Activated gamma-delta T cell treated with anti-CD3 and anti-CD28 coated beads, Interleukin-2, amount 50 U/mL, for 16 hours (primary cell): ENCODE measurements at places on chromosomes 1 and 21.
A peak's percentile ranks its signal among the peaks of the same experiment; 100 is the strongest.

DNA sequence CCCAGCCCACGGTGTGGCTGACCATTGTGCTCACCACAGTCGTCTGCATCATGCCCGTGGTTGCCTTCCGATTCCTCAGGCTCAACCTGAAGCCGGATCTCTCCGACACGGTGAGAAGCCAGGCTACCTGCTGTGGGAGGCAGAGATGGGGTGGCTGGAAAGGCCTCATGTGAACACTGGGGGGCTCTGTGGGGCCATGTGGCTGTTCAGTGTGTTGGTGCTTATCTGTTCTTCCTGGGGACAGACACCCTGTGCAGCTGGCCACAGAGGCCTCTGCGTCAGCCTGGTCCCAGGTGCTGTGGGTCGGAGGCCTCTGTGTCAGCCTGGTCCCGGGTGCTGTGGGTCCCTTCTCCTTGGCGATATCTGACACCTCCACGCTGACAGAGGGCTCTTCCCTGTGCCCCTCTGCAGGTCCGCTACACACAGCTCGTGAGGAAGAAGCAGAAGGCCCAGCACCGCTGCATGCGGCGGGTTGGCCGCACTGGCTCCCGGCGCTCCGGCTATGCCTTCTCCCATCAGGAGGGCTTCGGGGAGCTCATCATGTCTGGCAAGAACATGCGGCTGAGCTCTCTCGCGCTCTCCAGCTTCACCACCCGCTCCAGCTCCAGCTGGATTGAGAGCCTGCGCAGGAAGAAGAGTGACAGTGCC, 23.2 kb downstream of the ATP8B2 start:
- no peak for DNase-seq

- DNase-seq = no peak
These were observed 1103.3 kb upstream of the B3GALT2 start for GRCh38 chr1:194289569-194290266.

- no peak for DNase-seq
These were observed 332.2 kb downstream of the RGS7 start for GRCh38 chr1:241024834-241025233.

- DNase-seq = no peak
These were observed 5.3 kb upstream of the ATP1A4 start for GRCh38 chr1:160146107-160146506.

- DNase-seq = no peak
These were observed 124.6 kb downstream of the TGFBR3 start for GRCh38 chr1:91761295-91761721.

DNA sequence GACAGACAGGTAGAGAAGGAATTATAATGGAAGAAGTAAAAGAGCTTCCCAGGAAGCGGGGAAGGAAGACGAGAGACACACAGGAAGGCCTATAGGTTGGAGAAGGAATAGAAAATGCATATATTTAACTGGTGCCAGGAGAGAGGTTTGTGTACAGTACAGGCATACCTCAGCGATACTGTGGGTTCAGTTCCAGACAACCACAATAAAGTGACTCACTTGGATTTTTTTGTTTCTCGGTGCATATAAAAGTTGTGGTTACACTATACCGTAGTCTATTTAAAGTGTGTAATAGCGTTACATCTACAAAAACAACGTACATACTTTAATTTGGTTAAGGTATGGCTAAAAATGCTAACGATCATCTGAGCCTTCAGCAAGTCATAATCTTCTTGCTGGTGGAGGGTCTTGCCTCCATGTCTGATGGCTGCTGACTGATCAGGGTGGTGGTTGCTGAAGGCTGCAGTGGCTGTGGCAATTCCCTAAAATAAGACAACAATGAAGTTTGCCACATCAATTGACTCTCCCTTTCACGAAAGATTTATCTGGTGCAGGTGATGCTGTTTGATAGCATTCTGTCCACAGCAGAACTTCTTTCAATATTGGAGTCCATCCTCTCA, 16.0 kb downstream of the YARS1 start:
- peak; percentile 22 for DNase-seq

- DNase-seq = no peak
These were observed 66.9 kb upstream of the NEK2 start for GRCh38 chr1:211742272-211742671.

DNA sequence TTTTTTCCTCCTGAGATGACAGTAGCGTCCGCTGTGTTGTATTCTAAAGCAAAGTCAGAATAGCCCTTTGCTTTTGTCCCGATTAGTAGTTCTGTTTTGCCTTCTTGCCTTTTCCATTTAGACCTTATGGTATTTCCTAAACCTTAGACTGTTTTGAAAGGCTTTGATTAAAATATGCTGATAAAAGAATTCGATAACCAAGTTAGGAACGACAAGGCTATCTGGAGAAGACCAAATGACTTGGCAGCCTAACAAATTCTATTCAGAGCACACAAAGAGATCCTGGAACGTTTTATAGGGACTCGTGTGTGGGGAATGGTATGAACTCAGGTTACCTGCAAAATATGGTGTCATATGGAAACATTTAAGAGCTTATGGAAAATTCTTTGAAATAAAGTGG, 42.9 kb downstream of the NFIA start:
- DNase-seq = no peak

GRCh38 chr1:27528818-27529703, 39.1 kb upstream of the WASF2 start:
- no peak for DNase-seq

DNA sequence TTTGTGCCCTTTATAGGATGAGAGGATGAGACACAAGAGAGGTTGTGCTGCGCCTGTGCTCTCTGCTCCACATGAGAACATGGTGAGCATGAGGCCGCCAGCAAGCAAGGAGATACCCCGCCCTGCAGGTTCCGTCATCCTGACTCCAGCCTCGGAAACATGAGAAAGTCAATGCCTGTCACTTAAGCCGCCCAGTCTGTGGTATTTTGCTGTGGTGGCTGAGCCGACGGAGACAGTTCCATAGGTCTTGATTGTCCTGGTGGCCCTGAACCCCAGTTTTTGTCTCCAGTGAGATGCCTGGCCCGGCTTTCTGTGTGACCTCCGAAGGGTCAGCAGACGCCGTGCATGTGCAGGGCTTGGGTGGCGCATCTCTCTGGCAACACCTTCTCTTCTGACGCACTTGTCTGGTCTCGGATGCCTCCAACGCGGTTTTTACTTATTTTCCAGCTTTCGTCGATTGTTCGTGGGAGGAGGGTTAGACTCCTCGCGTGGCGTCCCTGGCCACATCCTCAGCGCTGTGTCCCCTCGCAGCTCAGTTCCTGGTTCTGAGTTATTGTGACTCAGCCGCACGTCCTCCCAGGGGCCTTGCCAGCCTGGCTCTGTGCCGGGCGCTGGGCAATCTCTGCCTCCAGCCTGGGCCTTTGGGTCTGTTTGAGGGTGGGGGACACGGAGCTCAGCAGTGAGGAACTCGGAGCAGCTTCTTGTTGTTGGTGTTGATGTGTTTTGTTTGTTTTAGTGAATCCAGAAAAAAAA, 70.0 kb downstream of the FAAP20 start:
- no peak for DNase-seq

GRCh38 chr1:52697795-52698674, at the start of gene COA7:
COA7 (minus strand) TSS chr1:52698347; CDS start chr1:52698326, 21 bp downstream.
- peak; percentile 40 for DNase-seq

- DNase-seq = no peak
These were observed 91.1 kb upstream of the RGS4 start for GRCh38 chr1:162977944-162978568.

- no peak for DNase-seq
These were observed 1.8 kb downstream of the PTPN14 start for GRCh38 chr1:214549604-214550003.

GRCh38 chr1:228964178-228965089, 229.2 kb downstream of the RHOU start:
- no peak for DNase-seq

DNA sequence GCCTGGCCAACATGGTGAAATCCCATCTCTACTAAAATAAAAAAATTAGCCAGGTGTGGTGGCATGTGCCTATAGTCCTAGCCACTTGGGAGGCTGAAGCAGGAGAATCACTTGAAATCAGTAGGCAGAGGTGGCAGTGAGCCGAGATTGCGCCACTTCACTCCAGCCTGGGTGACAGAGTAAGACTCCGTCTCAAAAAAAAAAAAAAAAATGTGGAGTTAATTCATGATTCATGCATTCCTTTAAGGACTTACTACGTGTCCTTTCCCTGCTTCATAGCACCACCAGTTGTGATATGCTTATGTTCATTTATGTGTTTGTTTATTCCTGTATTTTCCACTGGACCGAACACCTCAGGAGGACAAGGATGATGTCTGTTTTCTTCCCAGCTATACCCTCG, 12.7 kb upstream of the PRELP start:
- no peak for DNase-seq

DNA sequence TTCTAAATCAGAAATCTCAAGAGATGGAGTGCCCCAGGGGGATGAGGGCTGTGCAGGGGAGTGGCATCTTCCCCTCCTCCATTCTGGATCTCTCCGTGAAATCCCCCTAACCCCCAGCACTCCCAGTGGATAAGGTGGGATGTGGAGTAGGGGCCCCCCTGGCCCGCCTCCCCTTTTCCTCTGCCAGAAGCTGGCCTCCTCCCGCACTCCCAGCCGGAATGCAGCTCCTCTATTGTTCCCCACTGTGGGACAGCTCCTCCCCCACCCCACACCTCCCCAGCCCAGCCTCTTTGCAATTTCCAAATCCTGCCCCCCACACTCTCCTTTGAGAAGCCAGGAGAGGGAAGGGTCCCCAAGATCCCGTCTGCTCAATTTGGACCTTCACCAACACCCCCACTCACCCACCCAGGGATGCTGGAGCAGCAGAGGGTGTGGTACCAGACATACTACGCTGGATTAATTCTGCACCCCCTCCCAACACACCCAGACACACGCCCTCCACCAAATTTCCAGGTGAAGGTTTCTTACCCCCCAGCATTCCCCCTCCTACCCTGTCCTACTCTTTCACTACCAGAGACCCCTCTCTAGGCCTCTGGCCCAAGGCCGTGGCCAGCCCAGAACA, 1.9 kb downstream of the MEX3A start:
- no peak for DNase-seq

DNA sequence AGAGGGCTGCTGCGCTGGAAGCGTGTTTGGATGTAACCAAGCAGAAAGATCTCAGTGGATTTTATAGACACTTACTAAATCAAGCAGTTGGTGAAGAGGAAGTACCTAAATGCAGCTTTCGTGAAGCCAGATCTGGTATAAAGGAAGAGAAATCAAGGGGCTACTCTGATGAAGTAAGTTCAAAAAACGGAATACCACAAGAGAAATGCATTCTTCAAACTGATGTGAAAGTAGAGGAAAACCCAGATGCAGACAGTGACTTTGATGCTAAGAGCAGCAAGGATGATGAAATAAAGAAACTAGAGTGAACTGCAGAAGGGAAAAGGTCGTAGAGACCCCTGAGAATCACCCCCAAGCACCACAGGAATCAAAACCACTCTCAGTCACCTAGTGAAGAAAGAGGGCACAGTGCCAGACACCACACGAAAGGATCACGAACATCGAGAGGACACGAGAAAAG, 40.8 kb upstream of the NEXN start:
- no peak for DNase-seq

- no peak for DNase-seq
These were observed 15.7 kb upstream of the FGR start for GRCh38 chr1:27650539-27651175.

- DNase-seq = no peak
These were observed 50.2 kb downstream of the LUZP1 start for GRCh38 chr1:23118407-23118806.

DNA sequence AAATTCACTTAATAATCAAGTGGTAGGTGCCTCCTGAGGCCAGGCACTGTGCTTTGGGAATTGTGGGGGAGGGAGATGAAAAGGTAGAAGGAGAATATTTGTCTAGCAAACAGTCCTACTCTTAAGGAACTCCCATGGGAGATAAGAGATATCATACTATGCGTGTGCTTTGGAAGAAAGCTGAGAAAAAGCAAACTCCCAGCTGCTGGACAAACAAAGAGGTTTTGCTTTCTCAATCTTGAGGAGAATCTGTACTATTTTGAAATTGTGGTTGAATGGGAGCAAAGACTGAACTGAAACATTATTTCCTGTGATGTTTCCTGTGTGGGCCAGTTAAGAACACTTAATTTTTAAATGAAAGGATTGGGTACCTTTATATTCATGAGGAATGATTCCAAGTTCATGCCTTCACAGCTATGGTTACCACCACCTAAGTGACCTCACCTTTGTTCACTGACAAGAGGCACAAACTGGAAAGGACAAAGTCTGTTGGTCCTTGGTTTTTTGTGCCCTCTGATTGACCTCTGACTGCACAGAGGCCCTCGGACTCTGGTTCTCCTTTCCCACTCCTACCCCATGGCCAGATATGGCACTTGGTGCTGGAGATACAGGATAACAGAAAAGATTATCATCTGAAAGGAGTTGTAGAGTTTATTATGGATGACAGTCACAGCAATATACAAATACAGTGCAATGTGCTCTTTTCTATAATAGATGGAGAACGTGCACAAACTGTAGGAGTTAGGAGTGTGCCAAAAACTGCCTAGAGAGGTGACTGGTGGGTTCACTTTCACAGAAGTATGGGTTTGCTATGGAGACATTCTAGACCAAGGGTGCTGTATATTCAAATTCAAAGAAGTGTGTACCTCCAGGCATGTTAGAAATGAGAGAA, 1.6 kb downstream of the CD53 start:
- no peak for DNase-seq

- DNase-seq = no peak
These were observed 39.6 kb upstream of the KANK4 start for GRCh38 chr1:62358665-62359373.

- DNase-seq = no peak
These were observed 171.3 kb upstream of the AJAP1 start for GRCh38 chr1:4483021-4483625.

DNA sequence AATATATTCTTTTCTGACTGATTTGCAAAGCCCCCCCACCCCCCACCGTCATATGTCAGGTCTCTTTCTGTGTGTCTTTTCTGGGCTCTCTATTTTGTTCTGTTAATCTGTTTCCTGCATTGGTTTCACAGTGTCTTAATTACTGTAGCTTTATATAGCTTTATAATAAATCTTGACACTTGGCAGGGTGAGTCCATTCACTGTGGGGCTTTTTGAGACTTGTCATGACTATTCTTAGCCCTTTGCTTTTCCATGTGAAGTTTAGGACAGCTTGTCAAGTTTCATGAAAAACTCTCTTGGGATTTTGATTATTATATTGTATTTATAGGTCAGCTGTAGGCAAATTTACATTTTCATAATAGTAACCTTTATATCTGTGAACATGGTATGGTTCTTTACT, 50.4 kb downstream of the MIGA1 start:
- no peak for DNase-seq

GRCh38 chr1:198655459-198656121, 16.8 kb downstream of the PTPRC start:
- DNase-seq = no peak

- DNase-seq = no peak
These were observed 12.9 kb upstream of the ERG start for GRCh38 chr21:38511198-38511597.

DNA sequence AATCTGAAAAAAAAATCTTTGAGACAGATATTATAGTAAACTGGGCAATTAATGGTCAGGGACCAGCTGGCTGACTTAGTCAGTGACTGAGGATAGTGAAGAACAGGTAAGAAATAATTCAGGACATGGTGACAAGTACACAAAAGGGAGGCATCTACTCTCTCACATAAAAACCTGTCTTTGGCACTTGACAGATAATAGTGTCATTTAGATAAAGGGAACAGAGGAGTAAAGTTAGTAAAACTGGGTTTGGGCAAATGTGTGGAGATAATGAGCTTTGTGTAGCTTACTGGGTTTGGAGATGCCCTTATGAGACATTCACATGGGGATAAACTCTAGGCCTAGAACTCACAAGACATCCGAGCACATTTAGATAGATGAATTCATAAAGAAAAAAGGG, 4.0 kb downstream of the SSX2IP start:
- no peak for DNase-seq

GRCh38 chr1:231460614-231461013, 38.5 kb upstream of the EGLN1 start:
- peak; percentile 56 for DNase-seq

- no peak for DNase-seq
These were observed 365.8 kb downstream of the KIF26B start for GRCh38 chr1:245520611-245521010.
